ENCODE measurements at places on chromosomes 5 and 9.

GRCh38 chr9:127172066-127172707, 49.8 kb upstream of the ANGPTL2 start:
- DNase-seq: no peak

DNA sequence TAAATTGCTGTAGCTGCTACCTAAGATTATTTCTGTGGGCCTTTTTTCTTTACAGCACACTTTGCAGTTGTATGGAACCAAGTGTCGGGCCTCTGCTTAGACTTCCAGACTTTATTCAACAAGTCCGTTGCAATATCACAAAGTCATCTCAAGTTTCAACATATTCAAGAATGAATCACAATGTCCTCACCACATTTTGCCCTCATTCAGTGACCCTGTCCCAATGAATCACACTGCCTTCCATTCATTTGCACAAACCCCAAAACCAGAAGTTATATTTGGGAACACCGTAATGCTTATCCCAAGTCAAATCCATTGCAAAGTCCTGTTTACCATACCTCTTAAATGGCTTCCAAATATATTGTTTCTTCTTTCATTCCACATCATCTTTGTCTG, 439.6 kb downstream of the CSNK1G3 start:
- no peak for DNase-seq

DNA sequence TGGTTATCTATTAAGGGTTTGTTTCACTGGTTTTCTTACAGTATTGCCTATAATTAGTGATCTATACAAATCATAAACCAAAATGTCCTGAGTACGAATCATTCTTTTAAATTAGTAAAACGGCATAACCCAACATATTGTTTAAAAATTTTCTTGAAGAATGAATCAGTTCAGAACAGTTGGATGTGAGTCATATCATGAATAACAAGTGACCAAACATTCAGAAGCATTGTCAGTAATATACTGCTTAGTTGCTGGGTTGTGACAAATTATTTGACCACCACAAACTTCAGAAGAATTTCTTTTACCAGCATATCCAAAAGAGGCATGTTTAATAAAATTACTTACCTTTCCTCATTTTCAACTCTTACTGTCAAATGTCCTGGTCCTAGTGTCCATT, 111.2 kb downstream of the UNC13B start:
- DNase-seq: no peak

DNA sequence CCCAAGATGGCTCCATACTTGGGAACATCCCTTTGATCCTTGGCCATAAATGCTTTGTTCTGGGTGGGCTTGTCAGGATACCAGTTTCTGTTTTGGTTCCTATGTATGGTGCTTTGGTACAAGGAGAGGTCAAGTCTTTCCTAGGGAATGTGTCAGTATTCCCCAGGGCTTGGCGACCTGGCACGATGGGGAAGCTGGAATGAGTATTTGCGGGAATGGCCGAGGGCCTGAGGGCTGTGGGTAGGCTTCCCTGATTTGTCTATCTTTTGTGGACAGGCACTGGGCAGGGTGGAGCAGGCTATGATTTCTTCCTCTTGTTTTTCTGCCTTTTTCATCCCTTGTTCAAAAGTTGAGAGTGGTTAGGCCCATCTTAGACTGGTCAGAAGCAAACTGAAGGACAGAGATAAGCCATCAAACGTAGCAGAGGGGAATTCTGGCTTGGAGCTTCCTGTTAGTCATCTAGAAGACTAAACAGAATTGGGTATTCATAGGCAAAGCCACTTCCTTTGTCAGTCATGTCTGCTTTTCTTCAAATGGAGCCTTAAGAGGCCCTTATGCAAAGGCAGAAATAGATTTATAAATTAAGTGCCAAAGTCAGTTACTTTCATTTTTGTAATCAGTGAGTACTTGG, 13.7 kb downstream of the DOCK2 start:
- no peak for DNase-seq

DNA sequence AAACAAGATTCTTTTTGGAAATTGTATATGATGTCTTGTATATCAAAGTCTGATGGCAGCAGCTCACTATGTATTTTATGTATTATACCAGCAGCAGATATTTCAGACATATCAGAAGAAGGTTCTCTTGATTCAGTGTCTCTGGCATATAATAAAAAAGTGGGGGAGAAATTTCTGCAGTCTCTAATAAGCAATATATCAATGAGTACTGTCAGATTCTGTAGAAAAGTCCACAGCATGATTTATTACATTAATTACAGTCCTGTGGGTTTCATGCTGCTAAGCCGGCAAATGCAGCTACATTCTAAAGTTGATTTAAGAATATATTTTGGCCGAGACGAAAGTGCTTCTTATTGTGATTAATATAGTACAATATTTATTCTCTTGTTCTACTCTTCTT, 113.1 kb downstream of the KIAA1958 start:
- DNase-seq: no peak

DNA sequence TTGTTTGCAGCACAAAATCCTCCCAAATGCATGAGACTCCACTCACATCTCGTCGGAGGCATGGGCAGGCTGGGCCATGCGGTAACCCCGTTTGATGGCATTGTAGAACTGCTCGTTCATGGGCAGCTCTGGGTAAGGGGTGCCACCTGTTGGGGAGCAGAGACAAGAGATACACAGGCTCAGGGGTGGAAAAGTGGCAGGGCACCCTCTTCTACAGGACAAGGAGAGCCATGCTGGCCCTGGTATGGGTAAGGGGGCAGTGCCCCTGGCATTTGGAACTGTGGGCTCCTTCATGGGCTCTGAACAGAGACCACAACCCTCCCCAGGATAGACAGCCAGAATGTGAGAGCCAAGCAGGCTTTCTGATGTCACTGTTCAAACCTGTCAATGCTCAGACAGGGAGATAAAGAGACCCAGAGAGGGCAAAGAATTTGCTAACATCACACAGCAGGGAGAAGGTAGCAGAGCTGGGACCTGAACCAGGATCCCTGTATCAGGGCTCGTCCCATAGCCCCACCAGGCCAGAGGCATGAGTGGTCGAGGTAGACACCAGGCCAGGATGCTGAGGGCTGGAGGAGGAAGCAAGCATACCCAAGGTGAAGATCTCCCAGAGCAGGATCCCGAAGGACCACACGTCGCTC, 33.2 kb upstream of the CSF1R start:
- DNase-seq: no peak

GRCh38 chr9:107299437-107299836, 16.4 kb downstream of the RAD23B start:
- no peak for DNase-seq

GRCh38 chr5:131854134-131854533, 57.3 kb upstream of the FNIP1 start:
- no peak for DNase-seq

- no peak for DNase-seq
These were observed 28.7 kb downstream of the BICD2 start for GRCh38 chr9:92735636-92736562.

- DNase-seq: no peak
These were observed 378.5 kb upstream of the IRX1 start for GRCh38 chr5:3217114-3217513.

GRCh38 chr5:9513827-9514226, 32.0 kb downstream of the SEMA5A start:
- no peak for DNase-seq

DNA sequence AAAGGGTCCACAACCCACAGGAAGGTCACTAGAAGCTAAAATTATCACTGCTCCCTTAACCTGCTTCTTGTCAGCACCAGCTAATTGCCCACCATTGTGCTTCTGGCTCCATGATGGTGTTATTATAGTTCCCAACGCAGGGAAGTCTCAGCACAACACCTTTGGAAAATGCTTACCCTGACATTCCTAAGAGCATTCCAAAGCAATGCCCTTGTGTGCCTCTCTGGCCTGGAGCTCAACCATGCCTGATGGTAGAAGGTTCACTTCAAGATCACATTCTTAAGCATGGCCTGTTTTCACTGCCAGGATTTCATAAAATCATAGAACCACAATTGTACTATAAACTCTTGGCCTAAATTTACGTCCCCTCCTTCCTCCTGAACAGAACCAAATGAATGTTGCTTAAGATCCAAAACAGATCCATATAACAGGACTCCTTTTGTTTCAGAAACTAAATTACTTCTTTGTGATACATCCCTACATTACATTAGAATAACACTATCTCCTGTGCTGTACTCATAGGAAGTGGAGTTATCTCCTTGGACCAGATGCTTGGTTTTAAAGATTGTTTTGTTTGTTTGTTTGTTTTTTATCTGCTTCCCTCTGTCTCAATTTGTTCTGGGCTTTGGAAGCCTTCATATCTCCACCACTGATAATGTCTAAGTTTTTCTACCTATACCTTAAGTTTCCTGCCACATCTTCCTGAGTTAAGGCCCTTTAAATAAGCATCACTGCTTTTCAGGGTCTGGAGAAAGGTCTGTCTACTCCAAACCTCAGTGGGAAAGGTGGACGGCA, 32.1 kb downstream of the ARL15 start:
- no peak for DNase-seq

GRCh38 chr5:54944364-54944763, 41.0 kb downstream of the ESM1 start:
- peak; percentile 40 for DNase-seq

DNA sequence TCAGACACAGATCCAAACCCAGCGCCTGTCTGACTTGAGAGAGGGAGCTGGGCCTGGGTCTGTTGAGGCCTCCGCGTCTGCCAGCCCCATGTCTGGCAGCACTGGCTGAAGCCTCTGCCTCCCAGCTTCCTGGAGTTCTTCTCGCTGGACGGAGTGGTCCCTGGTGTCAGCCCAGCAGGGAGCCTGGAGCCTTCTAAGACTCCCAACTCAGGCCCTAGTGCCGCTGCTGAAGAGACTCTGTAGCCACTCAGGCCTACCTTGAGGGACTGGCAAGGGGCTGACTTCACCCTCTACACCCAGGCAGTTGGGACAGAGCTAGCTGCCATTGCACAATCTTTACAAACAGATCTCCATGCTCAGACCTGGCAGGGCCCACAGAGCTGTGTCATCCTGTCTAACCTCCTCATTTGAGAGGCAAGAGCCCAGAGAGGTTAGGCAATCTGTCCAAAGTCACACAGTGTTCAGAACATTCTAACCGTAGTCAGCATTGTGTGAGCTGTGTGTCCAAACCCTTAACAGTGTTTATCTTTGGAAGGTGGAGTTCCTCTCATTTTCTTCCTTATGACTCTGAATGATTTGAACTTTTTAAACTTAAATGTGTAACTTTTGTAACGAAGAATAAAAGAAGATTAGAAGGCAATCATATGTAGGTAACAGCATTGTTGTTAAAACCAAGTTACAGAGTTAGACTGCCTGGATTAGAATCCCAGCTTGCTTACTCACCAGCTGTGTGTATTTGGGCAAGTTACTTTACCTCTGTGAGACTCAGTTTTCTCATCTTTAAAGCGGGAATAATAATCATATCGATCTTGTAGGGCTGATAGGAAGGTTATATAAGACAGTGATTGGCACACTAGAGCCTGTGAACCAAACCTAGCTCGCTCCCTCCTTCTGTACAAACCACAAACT, 4.6 kb upstream of the DUSP1 start:
- no peak for DNase-seq

DNA sequence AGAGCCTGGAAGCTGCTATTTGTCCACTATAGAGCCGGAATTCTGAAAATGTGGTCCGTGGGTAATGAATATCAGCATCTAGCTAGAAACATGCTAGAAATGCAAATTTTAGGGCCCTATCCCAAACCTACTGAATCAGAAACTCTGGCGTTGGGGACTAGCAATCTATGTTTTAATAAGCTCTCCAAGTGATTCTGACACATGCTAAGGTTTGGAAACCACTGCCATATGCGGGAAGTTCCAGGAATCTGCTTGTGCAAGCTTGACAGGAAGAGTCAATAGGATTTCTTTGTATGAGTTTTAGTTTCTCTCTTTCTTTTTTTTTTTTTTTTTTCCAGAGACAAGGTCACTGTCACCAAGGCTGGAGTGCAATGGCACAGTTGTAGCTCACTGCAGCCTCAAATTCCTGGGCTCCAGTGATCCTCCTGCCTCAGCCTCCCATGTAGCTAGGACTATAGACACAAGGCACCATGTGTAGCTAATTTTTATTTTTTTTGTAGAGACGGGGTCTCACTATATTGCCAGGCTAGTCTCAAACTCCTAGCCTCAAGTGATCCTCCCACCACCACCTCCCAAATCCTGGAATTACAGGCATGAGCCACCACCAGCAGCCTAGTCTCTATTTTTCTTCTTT, 26.4 kb upstream of the CARNMT1 start:
- no peak for DNase-seq

DNA sequence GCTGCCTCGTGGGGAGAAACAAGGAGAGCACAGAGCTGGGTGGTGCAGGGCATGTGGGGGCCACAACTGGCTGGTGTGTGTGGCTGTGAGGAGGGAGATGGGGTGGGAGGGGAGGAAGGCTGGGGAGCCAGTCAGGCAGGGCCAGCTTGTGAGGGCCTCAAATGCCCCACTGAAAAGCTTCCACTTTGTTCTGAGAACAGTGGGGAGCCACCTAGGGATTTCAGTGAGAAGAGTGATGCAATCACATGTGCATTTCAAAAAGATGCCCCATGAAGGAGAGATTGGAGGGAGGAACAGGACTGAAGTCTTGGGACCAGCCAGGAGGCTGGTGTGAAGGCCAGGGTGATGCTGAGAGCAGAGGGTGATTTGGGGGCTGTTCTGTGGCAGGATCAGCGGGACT, 1.3 kb downstream of the OR13J1 start:
- no peak for DNase-seq

DNA sequence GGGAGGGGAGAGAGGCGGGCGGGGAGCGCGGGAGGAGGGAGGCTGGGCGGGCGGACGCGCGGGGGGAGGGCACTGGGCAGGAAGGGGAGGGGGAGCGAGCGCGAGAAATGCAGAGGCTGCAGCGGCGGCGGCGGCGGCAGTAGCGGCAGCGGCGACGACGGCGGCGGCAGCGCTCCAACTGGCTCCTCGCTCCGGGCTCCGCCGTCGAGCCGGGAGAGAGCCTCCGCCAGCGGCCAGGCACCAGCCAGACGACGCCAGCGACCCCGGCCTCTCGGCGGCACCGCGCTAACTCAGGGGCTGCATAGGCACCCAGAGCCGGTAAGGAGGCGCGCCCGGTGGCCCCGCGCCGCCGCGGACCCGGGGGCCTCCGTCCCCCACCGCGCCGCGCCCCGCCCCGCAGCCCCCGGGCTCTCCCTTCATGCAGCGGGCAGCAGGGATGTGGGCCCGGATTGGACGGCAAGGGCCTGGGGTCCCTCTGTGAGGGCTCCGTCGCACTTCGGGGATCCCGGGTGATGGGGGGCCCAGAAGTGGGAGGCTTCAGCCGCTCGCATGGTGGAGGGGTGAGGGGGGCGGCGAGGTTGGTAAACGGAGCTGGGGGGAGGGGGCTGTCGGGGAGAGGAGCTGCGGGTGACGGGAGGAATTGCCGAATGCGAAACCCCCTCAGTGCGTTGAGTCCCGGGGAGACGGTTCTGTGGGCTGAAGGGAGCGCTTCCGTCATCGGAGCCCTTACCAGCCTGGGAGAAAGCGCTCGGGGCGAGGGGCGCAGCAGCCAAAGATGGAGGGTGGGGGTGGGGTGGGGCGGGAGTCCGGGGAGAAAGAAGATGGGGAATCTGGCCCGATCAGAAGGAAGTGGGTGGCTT, at the start of gene BASP1:
TSS of gene BASP1 (plus strand) at position 139 of the 860 bp plus-strand sequence. CDS start 57,586 bp downstream, outside the sequence.
- DNase-seq: peak; percentile 47

DNA sequence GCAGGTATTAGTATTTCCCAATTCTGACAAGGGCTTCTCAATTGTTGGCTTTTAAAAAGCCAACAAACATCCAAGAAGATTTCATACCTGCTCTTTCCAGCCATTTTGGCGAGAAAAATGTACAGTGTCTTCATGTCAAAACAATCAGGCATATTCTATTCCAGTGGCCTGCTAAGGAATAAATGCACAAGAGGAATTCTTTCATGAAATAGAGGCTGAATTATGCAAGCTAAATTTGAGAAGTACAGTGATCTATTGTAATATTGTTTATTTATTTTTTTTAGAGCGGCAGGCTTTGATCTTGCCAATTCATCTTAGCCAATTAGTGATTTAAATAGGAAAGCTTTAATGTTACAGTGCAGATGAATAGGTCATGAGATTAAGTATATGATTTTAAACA, 49.3 kb downstream of the NLN start:
- peak; percentile 32 for DNase-seq
